CD4-positive, alpha-beta T cell treated with Interleukin-15 for 1 hour (primary cell): ENCODE measurements at places on chromosomes 7 and 10.
A peak's percentile ranks its signal among the peaks of the same experiment; 100 is the strongest.

- DNase-seq = no peak
Measured at GRCh38 chr7:79406371-79406770, 47.1 kb downstream of the MAGI2 start.

GRCh38 chr10:47325303-47326291 lies 3.3 kb downstream of the GDF2 start:
- DNase-seq = no peak

- DNase-seq = no peak
Measured at GRCh38 chr10:70780370-70780760, 4.8 kb downstream of the TBATA start.

DNA sequence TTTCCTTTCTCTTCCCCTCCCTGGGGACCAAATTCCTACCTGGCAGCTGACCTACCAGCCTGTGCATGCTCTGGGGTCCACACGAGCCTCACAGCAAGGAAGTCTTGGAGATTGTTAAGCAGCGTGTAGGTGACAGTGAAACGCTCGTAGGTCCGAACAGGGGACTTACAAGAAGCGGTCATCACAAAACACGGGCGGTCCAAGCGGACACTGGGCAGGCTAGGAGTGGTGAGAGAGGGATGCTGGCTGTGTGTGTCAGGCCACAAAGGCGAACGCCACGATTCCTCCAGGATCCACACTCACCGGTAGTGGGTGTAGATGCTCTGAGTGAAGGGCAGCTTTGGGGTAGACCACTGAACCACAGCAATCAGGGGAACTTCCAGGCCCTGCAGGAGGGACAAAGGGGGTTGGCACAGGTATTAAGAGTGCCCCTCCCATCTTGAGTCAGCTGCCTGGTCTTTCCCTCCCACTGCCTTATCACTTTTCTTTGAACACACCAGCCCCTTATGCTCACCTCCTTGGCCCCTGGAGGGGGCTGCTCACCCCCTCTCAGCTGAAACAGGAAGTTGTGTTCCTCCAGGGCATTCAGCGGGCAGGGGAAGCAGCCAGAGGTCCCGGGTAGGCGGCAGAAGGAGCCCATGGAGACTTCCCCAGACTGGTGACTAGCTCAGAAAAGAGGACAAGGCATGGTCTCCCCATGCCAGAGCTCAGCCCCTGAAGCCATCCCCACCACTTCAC lies 2.0 kb downstream of the TRAPPC14 start:
- DNase-seq = peak; percentile 32

- no peak for DNase-seq
Measured at GRCh38 chr7:99371376-99371920, 3.1 kb upstream of the ARPC1B start.

DNA sequence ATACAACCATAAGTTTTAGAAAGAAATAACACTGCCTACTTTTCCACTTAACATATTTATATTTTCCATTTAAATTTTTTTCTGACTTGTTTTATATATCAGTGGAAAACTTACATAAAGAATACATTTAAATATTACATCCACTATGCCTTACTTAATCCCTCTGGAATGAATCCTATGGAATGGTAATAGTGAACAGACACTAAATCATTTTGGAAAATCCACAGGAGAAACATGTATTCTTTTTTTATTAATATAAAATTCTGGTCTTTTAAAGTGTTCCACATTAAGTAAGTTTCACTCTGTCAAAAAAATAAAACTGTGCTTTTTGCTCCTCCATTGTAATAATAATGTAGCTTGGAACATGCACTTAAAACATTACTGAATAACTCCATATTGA lies 236.8 kb upstream of the LRRN3 start:
- no peak for DNase-seq

- DNase-seq = no peak
Measured at GRCh38 chr7:2805213-2805944, 38.7 kb downstream of the GNA12 start.

DNA sequence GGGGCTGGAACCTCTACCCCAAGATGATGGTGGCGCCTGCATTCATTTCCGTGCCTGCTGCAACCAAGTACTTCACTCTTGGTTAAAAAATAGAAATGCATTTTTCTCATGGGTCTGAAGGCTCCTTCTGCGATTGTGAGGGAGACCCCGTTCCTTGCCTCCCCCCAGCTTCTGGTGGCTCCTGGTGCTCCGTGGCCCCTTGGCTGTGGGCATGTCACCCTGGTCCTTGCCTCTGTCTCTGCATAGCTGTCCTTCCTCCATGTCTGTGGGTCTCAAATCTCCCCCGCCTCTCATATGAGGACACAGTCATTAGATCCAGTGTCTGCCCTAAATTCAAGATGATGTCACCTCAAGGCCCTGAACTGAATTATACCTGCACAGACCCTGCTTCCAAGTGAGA lies 317.9 kb downstream of the TCERG1L start:
- DNase-seq = no peak

DNA sequence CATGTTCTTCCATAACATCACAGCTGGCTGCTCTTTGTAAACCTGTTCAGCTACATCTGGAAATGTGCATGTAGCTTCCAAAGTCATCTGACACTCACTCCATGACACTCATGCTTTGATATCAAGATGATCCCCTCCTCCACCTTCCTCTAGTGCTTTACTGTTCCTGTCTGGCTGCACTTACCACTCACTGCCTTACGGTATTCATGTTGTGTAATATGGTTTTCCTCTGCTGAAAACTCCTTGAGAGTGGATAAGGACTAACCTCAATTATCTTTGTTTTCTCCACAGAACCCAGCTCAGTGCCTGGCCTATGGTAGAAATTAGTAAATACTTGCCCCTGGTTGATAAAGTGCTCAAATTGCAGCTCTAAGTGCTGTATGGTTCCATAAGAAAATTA lies 483.9 kb downstream of the HTR7 start:
- no peak for DNase-seq
